ENCODE measurements at places on chromosomes 3 and 15.

- DNase-seq: no peak
These were observed 225.6 kb downstream of the MINAR1 start for GRCh38 chr15:79657722-79658121.

GRCh38 chr3:9703736-9704346, at the start of gene CPNE9:
Gene CPNE9 (plus strand): TSS chr3:9703833. CDS start chr3:9703997, 164 bp downstream.
- no peak for DNase-seq

DNA sequence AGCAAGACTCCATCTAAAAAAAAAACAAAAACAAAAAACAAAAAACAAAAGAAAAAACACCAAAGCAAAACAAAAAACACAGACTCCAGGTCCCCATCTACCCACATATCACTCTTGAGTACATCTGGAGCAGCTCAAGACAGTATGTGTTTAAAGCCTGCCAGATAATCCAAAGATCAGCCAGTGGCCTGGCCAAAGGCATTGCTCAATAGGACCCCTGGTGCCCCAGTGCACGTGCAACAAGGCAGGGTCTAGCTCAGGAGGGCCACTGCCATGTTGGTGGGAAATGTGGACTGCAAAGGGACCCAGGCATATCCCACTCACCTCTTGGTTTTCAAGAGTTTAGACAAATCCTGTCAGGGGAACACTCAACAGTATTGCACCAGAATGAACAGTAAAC, 279.5 kb downstream of the RPLP1 start:
- DNase-seq: no peak

DNA sequence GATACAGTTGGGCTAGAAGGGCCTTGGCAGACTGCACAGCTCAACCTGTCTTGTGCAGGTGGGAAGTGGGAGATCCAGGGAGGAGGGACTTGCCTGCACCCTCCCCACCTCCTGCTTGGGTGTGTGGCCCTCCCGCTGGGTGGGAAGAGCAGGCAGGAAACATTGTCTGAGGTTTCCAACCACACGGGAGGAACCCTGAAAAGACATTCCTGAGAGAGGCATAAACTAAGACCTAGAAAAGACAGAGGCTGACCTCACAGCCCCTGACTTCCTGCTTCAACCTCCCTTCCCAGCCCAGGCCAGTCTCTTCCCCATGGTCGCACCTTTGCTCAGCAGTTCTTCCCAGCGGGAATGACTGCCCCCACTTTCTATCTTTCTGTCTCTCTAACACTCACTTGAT, 46.3 kb upstream of the INSYN1 start:
- DNase-seq: no peak

DNA sequence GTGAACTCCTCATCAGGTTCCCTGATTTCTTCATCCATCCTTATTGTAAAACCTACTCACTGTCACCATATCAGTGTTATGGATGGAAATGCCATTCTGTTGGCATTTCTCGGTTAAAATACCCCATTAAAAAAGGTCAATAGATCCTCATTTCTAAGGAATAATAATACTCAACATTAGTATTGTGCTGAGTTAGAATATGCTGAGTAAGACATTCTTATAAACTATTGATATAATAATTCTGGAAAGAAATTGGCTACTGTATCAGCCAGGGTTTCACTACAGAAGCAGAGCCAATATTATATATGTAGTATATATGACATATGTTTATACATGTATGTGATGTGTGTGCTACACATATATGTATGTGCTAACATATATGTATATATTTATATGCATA, 95.4 kb upstream of the KCNH8 start:
- no peak for DNase-seq

GRCh38 chr3:194351080-194351672, at the start of gene CPN2:
Gene CPN2 (minus strand): TSS chr3:194351328. CDS start chr3:194342702, 8,626 bp downstream.
- no peak for DNase-seq

Data from NCI-H774 (cell line).